ENCODE measurements at places on chromosomes 3 and 15.

GRCh38 chr3:190738636-190739155, 123.8 kb downstream of the GMNC start:
- no peak for DNase-seq

DNA sequence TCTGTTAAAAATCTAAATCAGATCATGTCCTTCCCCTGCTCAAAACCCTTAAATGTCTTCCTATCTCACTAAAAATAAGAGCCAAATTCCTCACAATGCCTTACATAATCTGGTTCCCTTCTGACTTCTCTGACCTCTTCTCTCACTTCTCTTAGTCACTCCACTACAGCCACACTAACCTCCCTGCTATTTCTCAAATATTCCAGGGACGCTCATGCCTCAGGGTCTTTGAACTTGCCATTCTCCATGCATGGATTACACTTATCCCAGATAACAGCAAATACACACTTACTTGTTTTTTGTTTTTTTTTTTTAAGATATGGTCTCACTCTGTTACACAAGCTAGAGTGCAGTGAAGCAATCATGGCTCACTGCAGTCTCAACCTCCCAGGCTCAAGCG, 8.5 kb downstream of the TP53BP1 start:
- DNase-seq: no peak

DNA sequence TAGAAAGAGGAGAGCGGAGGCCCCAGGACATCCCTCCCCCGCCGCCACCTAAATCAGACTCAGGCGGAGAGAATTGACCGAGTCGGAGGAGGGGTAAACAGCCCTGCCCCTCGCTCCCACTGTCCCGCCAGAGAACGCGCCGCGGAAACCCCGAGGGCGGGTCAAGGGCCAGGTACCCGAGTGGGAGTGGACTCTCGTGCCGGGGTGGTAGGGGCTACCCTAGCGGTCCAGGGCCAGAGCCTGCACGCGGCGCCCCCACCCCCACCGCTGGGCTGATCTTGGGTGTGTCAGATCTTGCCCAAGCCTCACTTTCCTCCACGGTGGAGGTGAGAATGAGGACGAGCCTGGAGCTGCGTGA, 19.0 kb downstream of the SPATA12 start:
- no peak for DNase-seq

GRCh38 chr3:196159526-196159925, 51.7 kb downstream of the ZDHHC19 start:
- DNase-seq: no peak

DNA sequence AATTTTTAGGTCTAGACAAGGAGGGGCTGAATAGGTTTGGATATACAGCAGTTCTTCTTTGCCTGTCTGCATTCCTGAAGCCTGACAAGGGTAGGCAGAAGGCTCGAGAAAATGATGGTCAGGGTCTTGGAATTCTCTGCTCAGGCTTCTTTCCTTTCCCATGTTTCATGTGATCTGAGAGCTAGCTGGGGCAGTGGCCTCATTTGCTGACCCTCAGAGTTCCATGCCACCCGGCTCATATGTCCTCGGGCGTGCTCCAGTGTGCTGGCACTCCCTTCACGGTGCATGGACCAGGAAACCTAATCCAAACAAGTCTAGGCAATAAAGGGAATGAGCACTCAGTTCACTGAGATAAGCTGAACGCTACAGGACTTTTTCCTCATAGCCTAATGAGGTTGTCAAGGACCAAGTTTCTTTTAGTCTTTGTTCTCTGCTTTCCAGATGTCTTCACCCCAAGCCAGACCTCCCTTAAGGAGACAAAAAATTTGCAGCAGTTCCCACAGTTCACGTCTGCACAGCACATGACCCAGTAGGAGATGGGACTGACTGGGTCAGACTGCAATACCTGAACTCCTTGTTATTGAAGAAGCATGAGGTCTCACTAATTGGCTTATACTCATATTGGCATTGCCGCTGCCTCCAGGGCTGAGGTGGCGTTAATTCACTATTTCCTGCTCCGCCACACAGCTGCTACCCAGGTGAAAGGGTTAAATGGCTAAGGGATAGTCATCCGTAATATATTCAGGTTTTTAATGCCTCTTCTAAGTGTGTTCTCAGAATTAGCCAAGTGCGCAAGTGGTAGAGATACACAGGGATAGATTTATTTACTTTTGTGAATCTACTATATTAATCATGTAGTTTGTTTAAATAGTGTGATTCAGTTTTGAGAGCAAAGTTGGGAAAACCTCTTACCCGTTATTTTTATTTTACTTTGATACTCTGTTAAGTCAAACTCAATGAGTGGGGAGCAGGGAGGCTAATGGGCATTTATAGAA, 15.3 kb upstream of the RTP4 start:
- no peak for DNase-seq

DNA sequence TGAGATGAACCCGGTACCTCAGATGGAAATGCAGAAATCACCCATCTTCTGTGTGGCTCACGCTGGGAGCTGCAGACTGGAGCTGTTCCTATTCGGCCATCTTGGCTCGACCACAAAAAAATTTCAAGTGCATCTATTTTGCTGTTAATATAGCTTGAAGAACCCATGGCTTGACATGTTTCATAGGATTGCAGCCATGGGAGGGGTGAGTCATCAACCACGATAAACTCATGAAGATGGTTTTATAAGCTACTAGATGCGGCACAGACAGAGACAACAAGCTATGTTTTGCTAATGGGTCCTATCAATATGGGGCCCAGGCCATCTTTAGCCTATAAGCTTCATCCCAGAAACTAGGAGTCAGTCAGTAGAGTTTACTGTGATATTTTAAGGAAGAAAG, 100.4 kb upstream of the PHLDB2 start:
- no peak for DNase-seq
